ENCODE measurements at places on chromosomes 4 and X.
A peak's percentile ranks its signal among the peaks of the same experiment; 100 is the strongest.

DNA sequence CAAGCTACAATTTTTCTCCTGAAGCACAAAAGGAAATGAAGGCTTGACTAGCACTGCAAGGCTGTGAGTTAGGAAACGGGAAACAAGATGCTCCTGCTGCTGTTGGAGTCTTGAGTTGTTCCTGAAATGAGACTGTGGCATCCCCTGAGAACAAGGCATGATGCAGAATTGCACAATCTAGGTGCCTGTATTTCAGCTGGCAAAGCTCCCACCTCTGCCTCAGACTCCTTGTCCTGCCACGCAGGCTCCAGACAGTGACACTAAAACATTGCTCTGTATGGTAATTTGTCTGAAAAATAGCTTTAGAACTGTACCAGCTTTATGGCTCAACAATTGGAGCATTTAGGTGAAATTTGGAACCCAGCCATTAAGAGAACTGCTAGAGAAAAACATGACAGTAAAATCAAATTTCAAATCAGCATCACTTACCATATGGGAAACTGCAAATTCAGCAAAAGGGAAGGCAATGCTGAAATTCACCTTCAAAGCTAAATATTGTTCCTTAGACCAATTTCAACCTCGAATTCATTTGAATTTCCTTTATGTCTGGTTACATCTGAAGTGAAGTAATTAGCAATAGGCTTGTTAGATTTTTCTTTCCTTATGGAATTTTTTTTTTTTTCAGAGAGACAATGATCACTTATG is 103.4 kb downstream of the MFAP3L start:
- peak; percentile 7 for DNase-seq

GRCh38 chrX:40748977-40749376 is 13.6 kb upstream of the MED14 start:
- DNase-seq: no peak

GRCh38 chr4:15077969-15078368 is 75.7 kb downstream of the CPEB2 start:
- DNase-seq: no peak

GRCh38 chrX:18471296-18471695 is 45.9 kb downstream of the CDKL5 start:
- no peak for DNase-seq

DNA sequence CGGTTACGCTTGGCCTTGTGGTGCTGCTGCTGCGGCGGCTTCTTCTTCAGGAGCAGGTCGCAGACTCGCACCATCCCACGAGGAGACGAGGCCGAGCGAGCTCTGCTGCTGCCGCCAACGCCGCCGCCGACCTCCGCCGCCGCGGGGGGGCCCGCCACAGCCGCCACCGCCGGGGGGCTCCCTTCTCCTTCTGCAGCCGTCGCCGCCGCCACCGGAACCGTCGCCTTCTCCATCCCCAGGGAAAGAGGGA is 237 bp downstream of the ANKRD17 start:
- no peak for DNase-seq

GRCh38 chr4:20662851-20663250 is 37.4 kb upstream of the PACRGL start:
- DNase-seq: no peak

DNA sequence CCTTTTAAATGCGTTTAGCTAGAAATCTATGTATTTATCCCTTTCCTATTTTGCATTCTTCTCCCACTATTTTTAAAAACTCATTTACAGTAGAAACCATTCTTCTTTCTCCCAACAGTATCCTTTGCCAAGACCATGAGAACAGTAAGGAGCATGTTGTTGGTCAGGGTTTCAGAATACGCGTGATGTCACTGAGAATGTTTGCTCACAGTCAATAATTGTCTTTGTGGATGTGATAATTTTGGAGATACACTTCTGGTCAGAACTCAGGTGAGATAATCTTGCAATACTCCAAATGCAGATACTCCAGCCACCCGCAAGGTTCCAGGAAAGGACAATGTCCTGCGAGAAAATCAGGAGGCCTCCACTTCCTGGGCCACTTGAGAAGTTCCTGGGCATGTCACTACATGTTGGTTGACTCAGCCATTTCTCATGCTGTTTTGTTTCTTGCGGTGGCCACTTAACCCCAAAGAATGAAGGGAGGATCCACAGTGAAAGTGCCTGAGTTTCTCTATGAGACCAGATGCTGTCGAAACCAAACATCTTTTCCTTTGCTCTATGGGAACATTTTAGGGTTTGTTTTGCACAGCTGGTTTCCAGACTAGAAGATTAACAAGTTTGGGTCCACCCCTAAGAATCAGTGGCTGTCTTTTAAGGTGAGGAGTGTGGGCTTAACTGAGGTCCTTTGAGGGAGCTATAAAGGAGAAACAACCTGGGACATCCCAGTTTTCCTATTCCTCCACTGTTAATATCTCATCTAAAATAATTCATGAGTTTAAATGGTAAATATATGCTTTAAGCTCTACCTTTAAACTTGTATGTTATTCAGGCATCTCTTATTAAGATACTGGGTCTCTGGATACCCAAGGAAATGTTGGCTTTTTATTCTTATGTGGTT is 116.0 kb downstream of the SOWAHB start:
- DNase-seq: peak; percentile 28

DNA sequence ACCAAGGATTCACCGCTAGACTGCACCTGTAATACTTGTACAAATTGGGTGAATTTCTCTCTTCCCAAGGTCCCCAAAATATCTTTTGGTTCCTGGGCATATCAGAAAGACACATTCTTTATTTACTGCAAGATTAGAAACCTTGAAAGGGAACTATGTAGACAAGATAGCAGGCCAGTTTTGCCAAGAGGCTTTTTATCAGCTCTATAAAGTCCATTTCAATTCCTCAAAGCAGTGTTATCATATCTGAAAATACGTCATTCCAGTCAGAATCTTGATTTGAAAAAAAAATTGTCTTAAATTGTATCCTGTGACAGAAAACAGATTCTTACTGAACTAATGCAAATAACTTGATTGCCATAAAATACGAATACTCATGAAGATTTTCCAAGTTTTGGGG is 37.0 kb upstream of the NSG1 start:
- DNase-seq: no peak

GRCh38 chrX:130085551-130086446 is 24.5 kb downstream of the ELF4 start:
- no peak for DNase-seq

- no peak for DNase-seq
Observed at GRCh38 chr4:150074064-150074463, 4.2 kb upstream of the DCLK2 start.

DNA sequence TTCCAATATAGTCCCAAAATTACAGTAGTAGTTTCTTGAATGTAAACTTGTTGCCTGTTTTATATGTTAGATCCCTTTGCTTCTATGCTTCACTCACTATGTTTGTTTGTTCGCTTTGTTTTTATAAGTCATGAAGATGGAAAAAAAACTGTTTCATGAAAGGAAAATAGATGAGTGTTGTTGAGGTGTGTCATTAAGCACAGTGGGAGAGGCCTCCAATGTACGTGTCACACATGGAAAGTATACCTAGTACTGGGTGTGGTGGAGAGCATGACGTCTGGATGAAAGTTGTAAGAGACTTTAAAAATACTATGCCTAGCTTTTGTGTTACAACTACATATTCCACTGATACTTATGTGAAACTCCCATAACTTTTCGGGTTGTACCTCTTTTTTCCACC is 28.4 kb downstream of the PLS3 start:
- DNase-seq: no peak

DNA sequence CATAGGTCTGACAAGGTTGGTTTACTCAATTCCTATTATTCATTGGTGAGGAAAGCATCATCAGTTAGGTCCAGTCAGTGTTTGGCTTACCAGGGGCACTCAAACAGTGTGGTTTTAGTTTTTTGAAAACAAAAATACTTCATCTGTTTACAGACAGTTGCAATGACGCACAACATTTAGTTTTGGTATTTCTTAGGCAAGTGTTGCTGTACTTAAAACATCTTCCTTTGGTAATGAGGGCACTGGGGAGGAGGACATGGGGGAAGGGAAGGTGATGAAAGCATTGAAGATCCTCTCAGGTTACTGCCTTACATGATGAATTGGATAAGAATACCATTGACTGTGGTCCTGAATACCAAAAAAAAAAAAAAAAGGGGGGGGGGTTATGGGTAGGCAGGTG is 93.7 kb upstream of the MAOA start:
- DNase-seq: no peak

DNA sequence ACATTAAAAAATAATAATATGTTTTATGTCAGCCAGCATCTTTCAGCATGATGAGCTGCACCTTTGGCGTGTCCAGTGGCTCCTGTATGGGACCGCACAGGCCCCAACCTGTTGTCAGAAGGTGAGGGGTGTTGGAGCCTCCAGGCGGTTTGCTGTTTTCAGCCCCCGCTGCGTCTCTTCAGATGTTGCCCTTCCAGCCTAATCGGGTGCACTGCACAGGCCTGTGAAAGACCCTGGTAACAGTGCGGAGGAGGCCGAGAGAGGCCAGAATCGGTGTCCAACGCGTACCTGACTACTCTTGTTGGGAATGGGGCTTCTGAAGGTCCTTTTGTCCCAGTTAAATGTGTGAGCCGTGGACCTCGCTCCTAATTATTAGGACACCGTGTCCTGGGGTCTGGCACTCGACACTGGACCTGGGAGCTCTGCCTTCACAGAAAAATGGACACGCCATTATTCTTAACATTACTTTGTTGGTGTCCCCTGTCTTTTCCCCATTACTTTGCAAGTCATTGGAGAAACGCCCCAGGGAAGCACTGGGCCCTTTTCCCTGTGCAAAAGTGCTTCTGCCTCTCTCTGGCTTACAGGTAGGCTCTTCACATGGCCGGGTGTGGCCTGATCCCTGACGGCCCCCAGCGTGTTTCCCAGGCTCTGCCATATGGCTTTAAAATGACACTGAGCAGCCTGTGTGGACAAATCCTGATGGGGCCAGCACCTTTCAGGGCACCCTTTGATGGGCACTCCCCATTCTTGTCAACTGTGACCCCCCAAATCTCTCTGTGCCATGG is 51.2 kb downstream of the TBC1D14 start:
- no peak for DNase-seq

DNA sequence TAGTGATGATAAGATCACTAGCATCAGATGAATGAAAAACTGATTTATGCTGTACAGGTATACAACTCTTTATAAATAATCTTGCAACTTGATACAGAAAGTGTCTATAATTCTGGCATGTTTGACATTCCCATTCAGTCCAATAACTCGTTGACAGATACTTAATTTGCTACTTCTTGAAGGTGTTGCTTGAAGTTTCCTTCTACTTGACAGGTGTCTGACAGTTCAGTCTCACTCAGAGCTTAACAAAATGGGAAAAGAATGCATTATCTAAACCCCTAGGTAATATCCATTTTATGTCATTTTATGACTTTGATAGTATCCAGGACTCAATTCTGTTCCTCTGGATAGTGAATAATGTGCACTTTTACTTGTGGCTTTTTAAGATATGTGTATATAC is 508.9 kb downstream of the GRID2 start:
- no peak for DNase-seq

- no peak for DNase-seq
Observed at GRCh38 chr4:152875261-152875660, 60.9 kb upstream of the FHDC1 start.

GRCh38 chr4:40838742-40839141 is 89.0 kb downstream of the NSUN7 start:
- no peak for DNase-seq

GRCh38 chr4:54226404-54227255 is 2.5 kb upstream of the PDGFRA start:
- DNase-seq: no peak
